Suppressor macrophage (primary cell): ENCODE measurements at places on chromosomes 16 and 17.

- no peak for DNase-seq
Measured at GRCh38 chr16:68289621-68290329, 21.0 kb downstream of the SLC7A6OS start.

DNA sequence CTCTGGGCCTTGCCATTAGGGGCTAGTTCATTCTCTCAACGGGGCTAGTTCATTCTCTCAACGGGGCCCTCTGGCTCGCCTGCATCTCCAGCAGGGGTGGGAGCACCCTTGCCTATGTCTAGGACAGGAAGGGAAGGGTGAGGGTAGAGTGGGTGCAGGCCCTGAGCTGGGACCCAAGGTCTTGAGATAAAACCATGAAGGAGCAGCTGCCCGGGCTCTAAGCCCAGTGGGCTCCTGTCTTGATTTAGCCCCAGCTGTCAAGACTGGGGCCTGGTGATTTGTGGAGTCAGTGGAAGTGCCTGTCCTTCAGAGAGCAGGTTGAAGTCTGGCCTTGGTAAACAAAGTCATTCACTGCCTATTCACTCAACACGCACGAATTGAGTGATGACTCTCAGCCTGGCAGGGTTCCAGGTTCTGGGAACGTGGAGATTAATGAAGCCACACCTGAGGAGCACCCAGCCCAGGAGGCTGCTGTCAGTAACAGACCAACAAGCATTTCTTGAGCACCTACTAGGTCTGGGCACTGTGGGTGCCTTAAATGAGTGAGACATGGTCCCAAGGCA, 35.4 kb downstream of the WNT3 start:
- no peak for DNase-seq

DNA sequence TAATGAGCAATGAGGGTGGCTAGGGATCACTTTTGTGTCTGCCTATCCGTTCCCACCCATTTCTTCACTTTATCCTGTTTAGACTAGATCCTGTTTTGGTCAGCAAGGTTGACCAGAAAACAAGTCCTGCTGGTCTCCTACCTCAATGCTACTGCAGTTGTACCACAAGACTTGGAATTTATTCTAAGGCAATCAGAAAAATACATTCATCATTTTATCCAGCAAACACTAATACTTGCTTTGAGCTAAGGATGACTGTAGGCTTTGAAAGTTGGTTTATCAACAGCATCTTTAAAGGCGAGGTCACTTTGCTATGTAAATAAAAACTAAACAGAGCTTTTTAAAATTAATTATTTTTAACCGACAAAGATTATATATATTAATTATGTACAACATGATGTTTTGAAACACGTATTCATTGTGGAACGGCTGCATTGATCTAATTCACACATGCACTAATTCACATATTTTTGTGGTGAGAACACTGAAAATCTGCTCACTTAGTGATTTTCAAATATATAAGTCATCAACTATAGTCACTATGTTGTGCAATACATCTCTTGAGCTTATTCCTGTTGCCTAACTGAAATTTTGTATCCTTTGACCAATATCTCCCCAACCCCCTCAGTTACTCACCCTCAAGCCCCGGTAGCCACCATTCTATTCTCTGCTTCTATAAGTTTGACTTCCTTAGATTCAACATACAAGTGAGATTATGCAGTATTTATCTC, 125.9 kb upstream of the HS3ST3A1 start:
- no peak for DNase-seq

- no peak for DNase-seq
Measured at GRCh38 chr17:28498652-28499363, 7.3 kb upstream of the FOXN1 start.

GRCh38 chr17:4479982-4480751, 18.5 kb upstream of the SPNS2 start:
- DNase-seq: no peak

DNA sequence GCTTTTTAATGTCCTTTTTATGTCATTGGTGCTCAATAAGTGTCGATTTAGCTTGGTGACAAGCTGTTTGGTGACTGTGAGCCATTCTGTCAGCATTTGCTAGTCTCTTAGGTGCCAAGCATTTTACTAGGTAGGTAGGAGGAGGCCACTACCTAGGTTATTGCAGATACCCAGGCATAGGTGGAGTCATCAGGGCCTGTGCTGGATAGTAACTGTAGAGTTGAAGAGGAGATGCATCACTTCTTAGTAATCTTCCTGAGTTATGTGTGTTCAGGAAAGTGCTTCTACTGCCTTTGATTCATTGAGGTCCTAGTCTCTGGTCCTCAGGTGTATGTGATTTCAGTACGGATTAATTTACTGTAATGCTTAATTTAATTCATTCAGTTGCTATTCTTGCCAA, 17.7 kb downstream of the USP10 start:
- no peak for DNase-seq

- no peak for DNase-seq
Measured at GRCh38 chr16:25855063-25855462, 163.3 kb downstream of the HS3ST4 start.

- no peak for DNase-seq
Measured at GRCh38 chr16:31435341-31436220, 7.0 kb downstream of the ZNF843 start.

DNA sequence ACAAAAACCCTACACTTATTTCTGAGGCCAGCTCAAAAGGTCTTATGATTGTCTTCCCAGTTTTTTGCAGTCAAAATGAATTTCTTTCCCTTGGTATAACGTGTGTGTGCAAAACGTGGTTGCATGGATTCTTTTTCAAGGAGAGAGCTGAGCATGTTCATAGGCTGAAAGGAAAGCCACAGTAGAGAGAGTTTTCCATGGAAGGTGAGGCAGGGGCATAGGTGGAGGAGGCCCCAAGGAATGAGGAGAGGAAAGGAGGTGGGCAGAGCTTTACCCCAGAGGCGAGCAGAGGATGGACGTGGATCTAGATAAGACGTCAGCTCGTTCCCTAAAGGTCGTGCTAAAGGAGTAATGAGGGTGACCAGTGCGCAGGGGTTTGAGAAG, 22.8 kb downstream of the TRPV2 start:
- DNase-seq: no peak

DNA sequence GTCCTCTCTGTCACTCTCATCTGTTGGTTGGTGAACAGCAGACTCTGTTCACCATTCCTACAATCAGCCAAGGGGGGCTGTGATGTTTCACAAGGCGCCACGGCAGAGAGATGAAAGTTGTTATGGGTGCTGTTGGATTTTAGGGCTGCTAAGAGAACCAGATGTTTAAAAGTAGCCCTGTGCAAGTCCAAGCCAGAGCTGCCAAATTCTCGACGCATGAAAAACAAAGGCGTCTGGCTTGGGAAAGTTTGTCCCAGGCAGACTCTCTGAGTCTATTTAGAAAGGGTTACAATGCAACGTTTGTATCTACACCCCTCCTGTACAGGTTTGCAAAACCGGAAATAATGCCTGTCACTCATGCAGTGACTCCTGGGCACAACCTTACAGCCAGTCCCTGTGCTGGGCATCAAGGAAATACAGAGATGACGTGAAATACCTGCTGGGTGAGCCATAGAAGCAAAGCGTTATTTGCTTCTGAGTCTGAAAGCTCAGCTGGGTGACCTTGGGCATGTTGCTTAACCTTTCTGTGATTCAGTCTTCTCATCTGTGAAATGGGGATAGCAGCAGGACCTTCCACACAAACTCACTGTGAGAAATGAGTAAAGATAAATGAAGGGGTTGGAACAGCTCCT, 74.8 kb downstream of the XYLT1 start:
- no peak for DNase-seq

GRCh38 chr17:1375615-1376014, 24.4 kb downstream of the YWHAE start:
- DNase-seq: no peak

- DNase-seq: no peak
Measured at GRCh38 chr16:84838383-84838948, 18.7 kb downstream of the CRISPLD2 start.

- no peak for DNase-seq
Measured at GRCh38 chr16:24535827-24536226, 3.5 kb upstream of the RBBP6 start.

DNA sequence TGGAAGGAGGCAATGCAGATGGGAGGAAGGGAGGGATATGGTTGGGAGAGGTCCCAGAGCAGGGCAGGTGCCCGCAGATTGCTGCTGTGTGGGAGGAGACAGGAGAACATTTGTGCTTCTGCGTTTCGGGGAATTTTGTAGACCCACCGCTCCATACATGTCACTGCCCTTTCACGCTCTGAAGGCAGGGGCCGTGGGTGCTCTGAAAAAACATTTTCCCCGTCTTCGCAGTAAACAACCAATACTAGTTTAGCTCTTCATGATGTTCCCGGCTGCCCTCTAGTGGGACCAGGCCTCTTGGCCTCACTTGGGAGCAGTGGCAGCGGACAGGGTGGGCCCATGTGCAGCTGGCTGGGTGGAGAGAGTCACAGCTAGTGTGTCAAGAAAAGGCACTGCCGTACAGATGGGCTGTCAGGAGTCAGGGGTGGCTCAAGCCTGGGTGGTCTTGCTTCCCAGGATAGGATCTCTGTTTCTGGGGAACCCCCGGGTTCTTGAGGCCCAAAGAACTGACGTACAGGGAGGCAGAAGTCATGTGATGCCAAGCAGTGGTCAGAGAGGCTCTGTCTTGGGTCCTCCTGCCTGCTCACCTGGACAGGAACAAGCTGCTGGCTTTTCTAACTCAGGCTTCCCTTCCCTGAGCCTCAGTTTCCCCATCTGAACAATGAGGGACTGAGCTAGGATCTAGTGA, 46.5 kb upstream of the CPNE2 start:
- peak; percentile 82 for DNase-seq

- no peak for DNase-seq
Measured at GRCh38 chr16:67176662-67177061, 6.3 kb downstream of the NOL3 start.

GRCh38 chr16:814974-815373, 14.4 kb upstream of the GNG13 start:
- DNase-seq: no peak

DNA sequence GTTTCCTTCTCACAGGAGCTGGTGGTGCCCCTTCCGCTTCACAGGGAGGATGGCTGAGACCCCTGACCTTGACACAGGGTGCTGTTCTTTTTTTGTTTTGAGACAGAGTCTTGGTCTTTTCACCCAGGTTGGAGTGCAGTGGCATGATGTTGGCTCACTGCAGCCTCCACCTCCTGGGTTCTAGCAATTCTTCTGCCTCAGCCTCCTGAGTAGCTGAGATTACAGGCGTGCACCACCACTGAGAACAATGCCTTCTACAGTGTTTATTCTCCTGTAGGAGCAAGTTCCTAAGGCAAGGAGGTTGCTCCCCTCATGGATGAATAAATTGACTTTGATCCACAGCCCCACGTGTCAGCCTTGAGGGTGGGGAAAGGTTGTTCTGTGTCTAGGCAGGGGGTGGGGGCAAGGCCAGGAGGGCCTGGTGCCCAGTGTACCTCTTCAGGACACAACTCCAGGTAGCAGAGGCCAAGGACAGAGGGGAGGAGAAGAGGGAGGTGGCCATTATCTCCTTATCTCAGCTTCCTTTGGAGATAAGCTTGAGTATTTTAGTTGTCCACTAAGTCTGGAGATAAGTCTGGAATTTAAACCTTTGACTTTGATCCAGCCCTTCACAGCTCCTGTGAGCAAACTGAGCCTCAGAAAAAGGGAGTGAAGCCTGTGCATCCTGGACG, 159.4 kb downstream of the SEC14L1 start:
- no peak for DNase-seq

DNA sequence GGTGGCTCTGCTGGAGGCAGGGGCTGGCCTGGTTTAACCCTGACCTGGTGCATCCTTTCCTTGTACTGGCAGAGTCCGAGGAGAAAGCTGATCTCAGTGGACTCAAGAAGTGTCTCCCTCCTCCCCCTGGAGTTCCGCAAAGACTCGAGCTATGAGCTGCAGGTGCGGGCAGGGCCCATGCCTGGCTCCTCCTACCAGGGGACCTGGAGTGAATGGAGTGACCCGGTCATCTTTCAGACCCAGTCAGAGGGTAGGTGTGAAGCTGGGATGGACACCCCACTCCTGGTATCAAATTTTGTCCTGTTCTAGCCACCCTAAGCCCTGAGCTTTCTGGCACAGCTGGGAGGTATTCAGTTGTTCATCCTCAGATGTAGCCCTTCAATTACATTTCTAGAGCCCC, 42.5 kb downstream of the IL21R start:
- DNase-seq: no peak

- DNase-seq: no peak
Measured at GRCh38 chr16:30350134-30350871, 4.8 kb downstream of the CD2BP2 start.

- no peak for DNase-seq
Measured at GRCh38 chr16:85105475-85105874, 6.8 kb downstream of the CIBAR2 start.

DNA sequence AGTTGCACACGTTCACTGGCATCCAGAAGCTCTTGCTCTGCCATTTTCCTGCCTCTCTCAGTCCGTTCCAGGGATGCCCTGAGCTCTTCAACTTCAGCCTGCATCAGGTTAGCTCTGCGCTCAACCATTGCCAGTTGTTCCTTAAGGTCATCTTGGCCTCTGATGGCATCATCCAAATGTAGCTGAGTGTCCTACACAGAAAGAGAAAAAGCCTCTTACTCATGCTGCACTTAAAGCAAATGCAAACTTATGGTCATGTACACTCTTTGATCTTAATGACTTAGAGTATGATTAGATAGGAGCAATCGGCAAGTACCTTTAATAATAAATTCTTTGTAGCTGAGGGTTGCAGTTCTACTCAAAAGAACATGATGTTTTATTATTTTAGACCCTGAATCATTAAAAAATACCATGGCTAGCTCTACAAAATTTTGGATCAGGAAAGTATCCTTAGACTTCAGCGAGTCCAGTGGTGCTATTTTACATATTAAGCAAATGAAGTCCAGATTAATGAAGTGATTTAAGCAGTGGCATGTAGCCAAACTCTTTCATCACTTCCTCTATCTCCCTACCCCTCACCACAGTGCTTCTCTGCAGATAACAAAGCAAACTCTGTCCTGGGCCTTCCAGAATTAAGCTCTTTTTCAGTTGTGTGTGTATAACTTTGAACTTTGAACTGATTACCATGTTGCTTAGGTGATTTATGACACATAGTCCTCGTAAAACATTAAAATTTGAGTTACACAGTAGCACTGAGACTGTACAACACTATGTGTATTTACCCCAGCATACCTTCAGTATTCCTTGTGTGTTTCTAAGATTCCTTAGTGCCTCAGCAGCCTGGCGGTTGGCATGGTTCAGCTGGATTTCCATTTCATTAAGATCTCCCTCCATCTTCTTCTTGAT, 22.1 kb downstream of the MYH4 start:
- DNase-seq: no peak
